ENCODE measurements at places on chromosomes 6 and 20.

- no peak for DNase-seq
Observed at GRCh38 chr20:50533061-50533460, 22.9 kb downstream of the PTPN1 start.

DNA sequence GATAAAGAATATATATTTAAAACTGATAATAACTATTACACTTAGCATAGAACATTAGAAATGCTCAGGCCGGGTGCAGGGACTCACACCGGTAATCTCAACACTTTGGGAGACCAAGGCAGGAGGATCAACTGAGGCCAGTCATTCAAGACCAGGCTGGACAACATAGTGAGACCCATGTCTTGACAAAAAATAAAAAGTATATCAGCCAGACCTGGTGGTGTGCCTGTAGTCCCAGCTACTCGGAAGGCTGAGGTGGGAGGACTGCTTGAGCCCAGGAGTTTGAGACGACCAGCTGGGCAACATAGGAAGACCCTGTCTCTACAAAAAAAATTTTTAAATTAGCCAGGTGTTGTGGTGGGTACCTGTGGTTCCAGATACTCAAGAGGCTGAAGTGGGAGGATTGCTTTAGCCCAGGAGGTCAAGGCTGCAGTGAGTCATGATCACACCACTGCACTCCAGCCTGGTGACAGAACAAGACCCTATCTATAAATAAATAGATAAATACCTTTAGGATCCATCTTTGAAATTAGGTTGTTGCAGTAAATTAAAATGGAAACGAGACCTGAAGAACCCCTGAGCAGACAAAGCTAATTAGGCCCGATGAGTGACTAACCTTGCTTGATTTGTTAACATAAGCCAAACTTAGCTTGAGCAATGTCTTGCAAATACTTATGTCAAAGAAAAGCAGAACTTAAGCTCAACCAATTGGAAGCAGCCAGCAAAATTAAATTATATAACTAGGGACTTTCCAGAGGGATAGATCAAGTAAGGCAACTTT is 75.8 kb upstream of the E2F3 start:
- DNase-seq, result no peak

GRCh38 chr20:32582659-32583580 is 2.2 kb downstream of the NOL4L start:
- no peak for DNase-seq

DNA sequence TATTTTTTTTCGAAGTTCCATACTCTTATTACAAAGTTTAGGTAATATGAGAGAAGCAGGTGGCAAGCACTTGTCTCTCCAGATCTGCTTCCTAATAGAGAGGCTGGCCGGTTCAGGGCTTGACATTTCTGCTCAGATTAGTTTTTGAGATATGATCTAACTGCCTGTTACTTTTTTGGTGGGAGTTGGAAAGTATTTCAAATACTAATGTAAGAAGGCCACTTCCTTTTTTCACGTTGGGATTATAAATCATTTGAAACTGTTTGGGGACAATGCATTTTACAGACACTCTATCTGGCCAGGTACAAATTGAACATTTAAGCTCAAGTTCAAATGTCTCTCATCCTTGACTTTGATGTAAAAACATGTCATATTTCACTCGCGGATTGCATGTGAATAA is 222.1 kb upstream of the SULF2 start:
- no peak for DNase-seq

GRCh38 chr6:35370124-35370741 is 27.9 kb downstream of the PPARD start:
- DNase-seq, result peak; percentile 93

GRCh38 chr6:40957616-40958492 is 81.2 kb downstream of the UNC5CL start:
- peak; percentile 88 for DNase-seq

DNA sequence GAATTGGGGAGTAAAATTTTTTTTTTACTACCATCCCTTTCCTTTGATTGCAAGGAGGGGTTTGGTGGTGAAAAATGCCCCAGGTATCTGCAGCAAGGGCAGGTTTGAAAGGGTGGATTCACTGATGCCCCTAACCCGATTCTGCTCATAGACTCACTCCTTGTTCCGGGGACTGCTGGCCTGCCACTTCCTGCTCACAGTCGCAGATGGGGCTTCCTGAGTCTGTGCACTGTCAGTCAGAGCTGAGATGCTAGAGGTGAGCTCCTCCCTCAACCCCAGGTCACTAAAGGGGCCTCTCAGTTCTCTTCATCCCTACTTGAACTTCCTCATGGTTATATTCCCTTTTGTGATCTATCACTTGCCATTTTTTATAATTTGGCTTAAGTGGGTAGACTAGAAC is 357.9 kb downstream of the FARS2 start:
- DNase-seq, result no peak

DNA sequence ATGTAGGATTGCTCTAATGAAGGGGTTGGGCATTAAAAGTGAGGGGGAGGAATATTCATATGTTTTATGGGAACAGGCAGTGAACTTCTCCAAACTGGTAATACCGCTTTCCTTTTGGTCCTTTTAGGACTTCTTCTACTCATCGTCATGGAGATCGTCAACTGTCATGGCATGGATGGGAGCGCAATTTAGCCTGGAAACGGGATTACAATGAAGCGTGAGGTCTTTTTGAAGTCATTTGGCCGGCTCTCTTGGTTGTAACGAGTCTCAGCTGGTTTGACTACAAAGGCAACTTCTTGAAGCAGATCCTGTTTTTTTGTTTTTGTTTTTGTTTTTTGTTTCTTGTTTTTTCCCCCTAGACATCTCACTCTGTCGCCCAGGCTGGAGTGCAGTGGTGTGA is 1.4 kb upstream of the HLA-E start:
- no peak for DNase-seq

- no peak for DNase-seq
Observed at GRCh38 chr6:97850458-97851212, 567.6 kb upstream of the MMS22L start.

DNA sequence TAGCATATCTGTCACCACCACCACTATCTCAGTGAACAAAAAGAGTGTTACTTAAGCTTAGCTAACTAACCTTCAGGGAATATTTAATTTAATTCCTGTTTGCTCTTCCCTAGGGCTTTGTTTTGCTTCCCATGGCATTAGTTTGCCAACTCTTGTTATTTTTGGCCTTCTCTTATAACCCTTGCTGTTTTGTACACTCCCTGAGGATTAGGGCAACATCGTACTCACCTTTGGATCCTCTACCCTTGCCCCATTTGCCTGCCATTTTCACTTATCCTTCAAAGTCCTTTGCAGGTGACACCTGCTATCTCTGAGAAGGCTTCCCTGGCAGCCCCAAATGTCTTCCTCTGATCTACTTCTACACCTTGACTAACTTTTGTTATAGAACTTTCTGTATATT is 23.7 kb downstream of the ACOT13 start:
- DNase-seq, result no peak

DNA sequence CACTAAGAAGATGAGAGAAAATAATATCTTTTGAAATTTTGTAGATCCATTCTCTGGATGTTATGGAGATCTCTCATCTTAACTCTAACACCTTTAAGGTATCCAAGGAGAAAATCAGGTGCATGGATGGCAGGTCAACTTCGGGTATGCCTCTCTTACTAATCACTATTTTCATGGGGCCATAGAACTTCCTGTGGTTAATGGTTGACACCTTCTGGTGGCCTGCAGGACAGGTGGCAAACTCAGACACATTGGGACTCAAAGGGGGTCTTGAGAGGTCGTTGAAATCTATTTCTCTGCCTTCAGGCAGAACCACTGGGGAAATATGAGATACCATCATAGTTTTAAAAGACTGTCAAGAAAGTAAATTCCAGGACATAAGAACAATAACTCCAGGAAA is 76.5 kb downstream of the ADAT2 start:
- DNase-seq, result no peak

GRCh38 chr6:39223555-39223954 is 5.7 kb downstream of the KCNK5 start:
- DNase-seq, result no peak

GRCh38 chr6:136403110-136403980 is 113.7 kb upstream of the BCLAF1 start:
- peak; percentile 83 for DNase-seq

- no peak for DNase-seq
Observed at GRCh38 chr20:35560105-35560511, 18.2 kb downstream of the ERGIC3 start.

- peak; percentile 48 for DNase-seq
Observed at GRCh38 chr20:44279228-44279627, 31.8 kb downstream of the FITM2 start.

DNA sequence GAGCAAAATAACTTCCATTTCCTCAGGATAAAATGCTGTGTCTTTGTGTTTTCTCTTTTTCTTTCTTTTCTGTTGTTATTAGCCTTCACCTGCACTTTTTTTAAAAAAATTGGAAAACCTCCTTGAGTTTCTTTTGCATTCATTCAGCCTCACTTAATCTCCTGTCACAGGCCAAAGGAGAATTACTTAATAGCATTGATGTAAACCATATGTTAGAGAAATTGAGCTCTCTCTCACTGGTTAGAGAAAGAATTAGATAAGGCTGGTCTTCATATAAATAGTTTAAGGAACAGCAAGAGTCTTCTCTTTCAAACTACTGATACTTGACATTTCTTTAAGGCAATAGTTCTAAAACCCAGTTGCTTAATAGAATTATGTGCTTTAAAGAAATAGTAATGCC is 564.2 kb downstream of the TFAP2B start:
- no peak for DNase-seq

DNA sequence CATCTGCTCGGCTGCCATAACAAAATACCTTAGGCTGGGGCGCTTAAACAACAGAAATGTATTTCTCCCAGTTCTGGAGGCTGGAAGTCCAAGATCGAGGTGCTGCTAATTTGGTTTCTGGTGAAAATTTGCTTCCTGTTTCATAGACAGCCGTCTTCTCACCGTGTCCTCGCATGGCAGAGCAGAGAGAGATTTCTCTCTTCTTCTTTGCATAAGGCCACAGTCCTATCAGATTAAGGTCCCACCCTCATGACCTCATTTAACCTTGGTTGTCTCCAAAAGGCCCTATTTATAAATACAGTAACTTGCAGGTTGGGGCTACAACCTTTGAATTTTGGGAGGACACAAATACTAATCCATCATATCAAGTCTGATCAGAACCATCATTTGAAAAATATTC is 544.3 kb downstream of the KIF16B start:
- no peak for DNase-seq

DNA sequence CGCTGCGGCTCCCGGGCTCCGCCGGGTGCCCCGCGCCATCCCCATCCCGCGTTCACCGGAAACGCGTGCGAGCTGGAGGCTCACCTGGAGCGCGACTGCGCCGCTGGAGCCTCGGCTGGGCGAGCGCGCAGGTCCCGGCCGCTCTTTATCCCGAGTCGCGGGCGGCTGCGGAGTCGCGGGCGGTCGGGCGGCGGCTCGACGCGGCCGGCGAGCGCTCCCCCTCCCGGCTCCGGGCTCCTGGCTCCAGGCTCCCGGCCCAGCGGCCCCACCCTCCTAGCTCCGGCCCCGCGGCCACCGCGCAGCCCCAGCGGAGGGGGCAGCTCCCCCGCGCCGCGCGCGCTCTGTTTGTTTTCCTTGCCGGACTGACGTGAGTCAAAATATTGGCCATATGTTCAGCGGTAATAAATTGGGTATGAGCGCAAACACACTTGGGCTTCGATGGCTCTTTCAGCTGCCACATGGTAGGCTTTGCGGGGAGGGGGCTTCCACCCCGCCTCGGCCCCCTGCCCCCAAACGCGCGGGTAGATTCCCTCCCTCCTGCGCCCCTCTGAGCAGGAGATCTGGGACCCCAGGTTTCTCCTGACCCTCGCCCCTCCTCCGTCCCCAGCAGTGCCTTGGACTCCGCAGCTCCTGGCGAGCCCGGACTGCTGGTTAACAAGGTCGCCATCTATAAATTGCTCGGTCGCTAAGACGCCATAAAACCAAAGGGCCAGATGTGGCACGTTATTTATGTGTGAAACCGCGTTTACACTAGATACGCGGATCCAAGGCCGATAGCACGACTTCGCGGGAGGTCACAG is 8.8 kb upstream of the NKX2-2 start:
- DNase-seq, result no peak

DNA sequence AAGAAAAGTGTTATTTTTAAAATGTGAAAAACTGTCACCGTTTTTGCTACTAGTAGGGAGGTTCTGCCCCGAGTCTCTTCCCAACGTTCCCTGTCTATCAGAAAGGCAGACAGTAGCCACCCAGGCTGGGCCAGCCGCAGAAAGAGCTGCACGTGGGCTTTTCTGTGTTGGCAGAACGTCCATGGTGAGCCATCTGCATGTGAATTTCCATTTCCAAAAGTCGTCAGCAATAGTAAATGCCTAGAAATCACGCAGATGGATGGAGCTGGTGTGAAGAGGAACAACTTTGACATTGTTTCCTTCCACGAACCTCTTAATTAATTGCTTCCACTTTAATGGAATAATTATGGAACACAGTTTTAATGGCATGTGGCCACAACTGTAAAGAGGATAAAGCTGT is 97.5 kb downstream of the FAM120B start:
- DNase-seq, result no peak

DNA sequence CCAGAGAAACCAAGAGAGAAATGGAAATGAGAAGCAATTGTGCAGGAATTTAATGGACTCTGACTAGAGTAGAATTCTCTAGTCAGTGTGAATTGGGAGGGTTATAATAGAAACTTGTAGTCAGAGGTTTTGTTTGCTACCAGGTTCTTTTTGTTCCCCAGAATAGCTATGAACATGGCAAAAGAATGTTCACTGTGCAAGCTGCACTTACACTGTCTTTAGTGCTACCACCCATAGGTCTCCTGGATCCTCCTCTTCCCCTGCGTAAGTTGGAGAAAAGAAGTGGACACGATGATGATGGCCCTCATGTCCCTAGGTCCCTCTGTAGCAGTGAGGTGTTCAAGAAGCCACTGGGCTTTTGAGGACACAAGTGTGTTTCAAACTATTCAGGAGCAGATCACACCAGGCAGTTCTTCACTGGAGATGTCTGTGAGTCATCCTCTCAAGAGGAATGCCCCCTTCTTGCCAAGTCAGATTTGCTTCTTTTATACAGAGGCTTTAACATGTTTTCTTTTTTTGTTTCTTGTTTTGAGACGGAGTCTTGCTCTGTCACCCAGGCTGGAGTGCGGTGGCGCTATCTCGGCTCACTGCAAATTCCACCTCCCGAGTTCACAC is 47.6 kb upstream of the SMIM8 start:
- DNase-seq, result peak; percentile 43

Data from GM04503 (cell line).